ENCODE measurements at places on chromosomes 7 and 10.

GRCh38 chr7:14020339-14020900, 31.0 kb upstream of the ETV1 start:
- DNase-seq, result no peak

DNA sequence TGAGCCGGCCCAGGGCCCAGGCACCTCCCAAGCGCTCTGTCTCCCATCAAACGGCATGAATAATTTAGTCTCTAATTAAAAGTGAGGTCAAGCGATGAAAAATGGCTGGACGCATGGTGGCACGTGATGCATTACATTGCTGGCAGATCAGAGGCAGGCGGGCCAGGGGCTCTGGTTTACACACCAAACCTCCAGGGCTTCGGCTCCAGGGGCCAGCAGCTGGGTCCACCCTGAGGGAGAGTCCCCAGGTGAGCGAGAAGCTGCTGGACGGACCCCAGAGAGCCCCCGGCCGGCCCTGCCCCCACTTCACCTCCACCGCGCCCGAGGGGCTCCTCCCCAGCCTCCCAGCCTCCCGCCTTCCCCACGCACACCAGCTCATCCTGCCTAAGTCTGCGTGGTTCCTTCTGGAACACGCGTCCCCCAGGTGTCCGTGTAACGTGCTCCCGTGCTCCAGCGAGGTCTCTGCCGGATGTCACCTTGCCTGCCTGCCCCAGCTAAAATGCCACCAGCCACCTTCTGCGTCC, 23.2 kb downstream of the UNCX start:
- DNase-seq, result no peak

DNA sequence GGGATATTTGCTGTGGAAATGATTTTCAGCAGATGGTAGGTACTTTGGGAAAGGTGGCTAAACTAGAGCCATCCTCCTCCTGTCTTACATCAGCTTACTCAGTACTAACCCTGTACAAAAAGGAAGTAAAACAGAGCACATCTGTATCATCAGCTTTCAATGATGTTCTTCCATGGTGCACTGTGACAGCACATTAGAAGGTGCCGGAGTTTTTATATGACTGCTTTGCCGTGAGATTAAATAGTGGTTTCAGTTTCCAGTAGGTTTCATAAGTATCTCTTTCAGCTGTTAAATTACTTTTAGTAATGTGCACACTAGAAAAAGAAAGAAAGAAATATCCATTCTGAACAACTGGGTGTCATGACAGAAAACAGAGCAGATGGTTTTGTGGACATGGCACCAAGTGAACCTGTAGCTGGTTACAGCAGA, 86.5 kb downstream of the ARID5B start:
- no peak for DNase-seq

DNA sequence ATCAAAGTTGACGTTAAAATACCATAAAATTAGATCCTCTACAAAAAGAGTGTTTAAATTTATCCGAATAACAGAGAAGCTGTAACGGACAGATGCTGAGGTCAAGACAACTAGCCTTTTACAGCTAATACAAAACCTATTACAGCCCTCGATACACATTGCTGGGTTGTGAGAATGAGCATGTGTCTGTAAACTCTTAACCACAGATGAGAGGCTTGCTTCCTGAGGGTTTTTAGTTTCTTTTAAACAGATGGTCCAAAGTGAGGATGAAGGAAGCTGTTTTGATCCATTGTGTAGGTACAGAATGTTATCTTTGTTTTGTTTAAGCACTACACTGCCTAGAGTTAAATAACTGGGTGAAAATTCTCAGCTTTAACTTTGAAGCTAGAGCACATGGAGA, 578.2 kb downstream of the PARD3 start:
- DNase-seq, result no peak

GRCh38 chr10:7407368-7408290, 3.2 kb downstream of the SFMBT2 start:
- DNase-seq, result no peak

- DNase-seq, result peak; percentile 67
Observed at GRCh38 chr10:92087750-92088395, 164.3 kb downstream of the BTAF1 start.

- no peak for DNase-seq
Observed at GRCh38 chr7:17031906-17032551, 150.2 kb upstream of the AGR3 start.

DNA sequence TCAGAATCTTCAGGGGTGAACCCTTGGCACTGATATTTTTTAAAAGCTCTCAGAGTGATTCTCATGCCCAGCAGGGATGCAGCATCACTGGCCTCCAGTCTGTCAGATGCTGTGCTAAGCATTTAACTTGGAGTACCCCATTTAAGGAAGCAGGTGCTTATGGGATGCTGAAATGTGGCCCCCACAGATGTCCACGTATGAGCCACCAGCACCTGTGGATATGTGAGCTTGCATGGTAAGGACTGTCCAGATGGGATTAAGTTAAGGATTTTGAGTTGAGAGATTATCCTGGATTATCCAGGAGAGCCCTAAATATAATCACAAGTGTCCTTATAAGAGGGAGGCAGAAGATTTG, 17.7 kb downstream of the CHST3 start:
- DNase-seq, result no peak

GRCh38 chr10:132137111-132138072, 49.4 kb upstream of the DPYSL4 start:
- DNase-seq, result no peak

GRCh38 chr7:12805518-12805928, 118.1 kb downstream of the ARL4A start:
- no peak for DNase-seq

- no peak for DNase-seq
Observed at GRCh38 chr7:27030393-27031050, 65.3 kb downstream of the HOXA1 start.

GRCh38 chr7:20320322-20320721, 10.4 kb upstream of the ITGB8 start:
- DNase-seq, result no peak

- DNase-seq, result no peak
Observed at GRCh38 chr10:117170244-117170643, 27.0 kb upstream of the KCNK18 start.

- DNase-seq, result no peak
Observed at GRCh38 chr7:42694894-42695507, 216.9 kb downstream of the C7orf25 start.

DNA sequence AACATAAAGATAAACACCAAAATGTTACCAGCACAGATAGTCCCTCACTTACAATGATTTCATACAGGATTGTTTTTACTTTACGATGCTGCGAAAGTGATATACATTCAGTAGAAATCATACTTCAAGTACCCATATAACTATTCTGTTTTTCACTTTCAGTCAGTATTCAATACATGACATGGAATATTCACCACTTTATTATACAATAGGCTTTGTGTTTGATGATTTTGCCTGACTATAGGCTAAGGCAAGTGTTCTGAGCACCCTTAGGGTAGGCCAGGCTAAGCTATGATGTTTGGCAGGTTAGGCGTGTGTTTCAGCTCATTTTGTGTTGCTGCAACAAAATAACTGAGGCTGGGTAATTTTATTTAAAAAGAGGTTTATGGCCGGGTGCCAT, 155.0 kb downstream of the RTKN2 start:
- no peak for DNase-seq

- DNase-seq, result no peak
Observed at GRCh38 chr10:118979661-118980060, 49.9 kb upstream of the NANOS1 start.

DNA sequence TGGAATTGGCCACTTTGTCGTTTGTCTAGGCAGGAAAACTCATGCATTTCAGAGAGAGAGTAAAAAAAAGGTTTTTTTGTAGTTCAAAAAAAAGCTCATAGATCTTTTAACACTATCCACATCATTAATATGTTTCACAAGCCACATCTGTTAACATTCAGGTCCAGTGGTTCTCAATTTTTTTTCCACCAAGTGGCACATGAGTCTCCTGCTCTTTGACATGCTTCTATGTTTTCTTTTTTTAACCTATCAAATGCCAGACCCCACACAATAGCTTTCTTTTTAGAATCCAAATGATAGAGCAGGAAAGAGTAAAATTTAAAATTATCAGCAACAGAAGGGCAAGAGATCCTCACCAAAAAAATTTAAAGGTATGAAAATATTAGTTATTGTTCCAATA, 20.3 kb downstream of the NOD1 start:
- DNase-seq, result no peak

DNA sequence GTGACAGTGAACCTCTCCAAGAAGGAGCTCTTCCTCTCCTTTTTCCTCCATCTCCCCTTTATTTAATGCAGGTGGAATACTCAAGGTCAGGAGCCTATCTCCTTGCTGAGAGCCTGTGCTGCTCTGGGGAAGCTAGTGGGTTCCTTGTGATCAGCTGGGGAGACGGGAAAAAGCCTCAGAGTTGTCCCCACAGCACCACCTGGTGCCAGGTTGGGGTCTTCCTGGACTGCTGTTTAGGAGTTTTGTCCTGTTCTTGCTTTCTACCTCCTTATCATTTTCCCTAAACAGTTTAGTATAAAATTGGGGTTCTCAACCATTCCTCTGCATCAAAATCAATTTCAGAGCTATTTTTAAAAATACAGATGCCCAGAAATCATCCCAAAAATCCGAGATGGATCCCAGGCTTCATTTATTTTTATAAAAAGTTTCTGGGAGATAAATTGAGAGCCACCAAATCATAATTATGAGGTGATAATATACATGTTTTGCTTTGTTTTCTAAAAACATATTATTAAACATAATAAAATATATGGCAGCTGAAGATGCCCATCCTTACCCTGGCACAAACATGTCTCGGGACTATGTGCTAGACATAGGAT, 44.3 kb downstream of the MACC1 start:
- DNase-seq, result peak; percentile 69

DNA sequence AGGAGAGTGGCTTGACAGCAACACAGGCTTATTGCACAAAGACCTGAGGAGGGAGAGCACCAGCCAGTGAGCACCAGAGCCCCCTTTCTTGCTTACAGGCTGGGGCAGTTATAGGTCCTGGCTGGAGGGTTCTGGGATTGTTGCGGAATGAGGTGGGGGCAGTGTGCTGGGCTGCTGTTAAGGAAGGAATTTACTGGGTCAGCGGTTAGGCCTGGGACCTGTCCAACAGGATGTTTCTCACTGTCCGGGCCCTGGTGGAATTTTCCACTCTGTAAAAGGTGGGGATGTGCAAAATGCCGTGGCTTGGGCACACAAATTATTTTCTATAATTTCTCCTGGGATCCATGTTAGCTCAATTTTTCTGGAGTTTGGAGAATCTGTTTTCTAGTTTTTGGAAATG, 757.3 kb downstream of the TYW1 start:
- no peak for DNase-seq

GRCh38 chr10:26488344-26488743, 50.2 kb downstream of the APBB1IP start:
- no peak for DNase-seq

GRCh38 chr7:144256112-144256511, 8.5 kb downstream of the OR2A7 start:
- DNase-seq, result no peak

GRCh38 chr10:102643336-102644065, 778 bp upstream of the TRIM8 start:
- DNase-seq, result peak; percentile 50

DNA sequence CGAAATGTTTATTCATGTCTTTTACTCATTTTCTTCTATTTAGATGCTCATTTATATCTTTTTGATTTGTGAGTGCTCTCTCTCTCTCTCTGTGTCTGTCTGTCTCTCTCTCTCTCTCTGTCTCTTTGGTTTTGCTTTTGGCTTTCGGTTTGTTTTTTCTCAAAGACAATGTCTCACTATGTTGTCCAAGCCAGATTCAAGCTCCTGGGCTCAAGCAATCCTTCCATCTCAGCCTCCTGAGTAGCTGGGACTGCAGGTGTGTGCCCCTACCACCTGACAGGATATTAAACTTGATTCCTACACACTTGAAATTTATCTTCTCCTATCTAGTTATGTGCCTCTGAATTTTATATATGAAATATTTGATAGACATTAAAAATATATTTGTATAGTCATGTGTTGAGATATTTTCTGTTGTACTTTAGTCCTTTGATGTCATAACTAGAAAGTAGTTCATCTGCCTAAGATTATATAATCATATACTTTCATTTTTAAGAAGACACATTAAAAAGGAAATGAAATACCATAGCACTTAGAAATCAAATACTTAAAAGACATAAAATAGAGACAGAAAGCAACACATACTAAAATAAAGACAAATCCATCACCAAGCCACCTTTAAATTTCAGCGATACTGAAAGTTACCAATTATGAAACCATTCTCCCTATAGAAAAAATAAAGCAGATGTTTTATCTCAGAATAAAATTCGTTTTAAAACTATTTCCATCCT, 68.1 kb upstream of the SFMBT2 start:
- no peak for DNase-seq

GRCh38 chr10:118076705-118077104, 30.0 kb upstream of the RAB11FIP2 start:
- DNase-seq, result no peak
